Right lobe of liver (tissue), 6 donors: ENCODE measurements at places on chromosomes 1 and 21. TPM values are rescaled to one million over a fixed set of nuclear protein-coding genes. Genes with fewer than 3 reads are reported as not detected.
A peak's percentile ranks its signal among the peaks of the same experiment; 100 is the strongest.

UBE2J2 gene
- 30.6 TPM for total RNA-seq

DMBX1 gene
- total RNA-seq = not detected

ZNF672 gene
- total RNA-seq = 24.3 TPM

ESRRG gene
- total RNA-seq = 0.11 TPM

LYSMD1 gene
- 4.2 TPM for total RNA-seq

BSND gene
- total RNA-seq = not detected

ORC1 gene
- total RNA-seq = 0.55 TPM

CASZ1 gene
- total RNA-seq = 4.6 TPM

SPRR2E gene
- total RNA-seq = not detected

NTNG1 gene
- not detected for total RNA-seq

- DNase-seq = no peak
Observed at GRCh38 chr1:78469576-78469975, 21.2 kb upstream of the PTGFR start.

DNA sequence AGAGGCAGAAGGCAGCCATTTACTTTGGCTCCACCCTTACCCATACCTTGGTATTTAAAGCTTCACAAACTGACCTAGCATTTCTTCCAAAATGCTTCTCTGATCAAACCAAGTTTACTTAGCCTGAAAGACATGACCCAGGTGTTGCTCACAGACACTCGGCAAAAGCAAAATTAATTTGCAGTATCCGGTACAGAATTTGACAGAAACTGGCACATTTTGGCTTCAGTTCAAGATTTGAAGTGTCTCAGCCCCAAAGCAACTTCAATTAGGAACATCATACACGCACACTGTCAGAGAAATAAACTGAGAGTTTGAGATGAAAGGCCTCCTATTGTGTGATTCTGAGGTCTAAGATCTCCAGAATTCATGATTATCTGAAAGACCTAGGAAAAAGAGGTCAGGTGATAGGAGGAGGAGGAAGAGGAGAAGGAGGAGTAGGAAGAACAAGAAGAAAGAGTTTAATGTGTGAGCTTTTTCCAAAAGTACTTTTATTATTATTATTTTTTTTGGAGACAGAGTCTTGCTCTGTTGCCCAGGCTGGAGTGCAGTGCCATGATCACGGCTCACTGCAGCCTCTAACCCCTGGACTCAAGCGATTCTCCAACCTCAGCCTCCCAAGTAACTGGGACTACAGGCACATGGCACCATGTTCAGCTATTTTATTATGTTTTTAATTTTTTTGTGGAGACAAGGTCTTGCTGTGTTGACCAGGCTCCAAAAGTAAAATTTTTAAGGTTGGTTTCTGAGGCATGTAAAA is 143.6 kb downstream of the SLC45A1 start:
- DNase-seq = no peak

DNA sequence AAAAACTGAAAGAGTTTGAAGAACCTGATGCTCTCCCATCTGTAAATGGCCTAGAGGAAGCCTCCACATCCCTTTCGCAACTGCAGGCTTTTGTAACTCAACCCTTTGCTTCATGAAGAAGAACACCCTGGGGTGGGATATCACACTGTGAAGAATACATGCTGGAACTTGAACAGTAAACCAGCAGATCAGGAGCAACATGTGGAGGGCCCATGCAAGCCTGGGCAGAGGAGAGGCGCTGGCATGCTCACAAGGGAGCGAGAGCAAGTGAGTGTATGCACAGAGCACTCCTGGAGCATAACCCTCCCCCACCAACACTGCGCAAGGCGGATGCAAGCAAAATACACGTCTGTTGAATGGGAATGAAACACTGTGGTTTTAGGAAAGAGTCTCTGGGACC is 24.6 kb upstream of the SPAG17 start:
- DNase-seq = no peak

GRCh38 chr1:85683292-85684025 is 24.8 kb downstream of the ZNHIT6 start:
- DNase-seq = no peak

- no peak for DNase-seq
Observed at GRCh38 chr1:213287987-213288386, 236.9 kb downstream of the RPS6KC1 start.

- no peak for DNase-seq
Observed at GRCh38 chr1:183554577-183554976, 35.7 kb downstream of the NCF2 start.

- no peak for DNase-seq
Observed at GRCh38 chr1:21296509-21297354, 6.5 kb upstream of the ECE1 start.

- DNase-seq = no peak
Observed at GRCh38 chr1:15703562-15703961, 19.4 kb downstream of the PLEKHM2 start.

GRCh38 chr1:172154551-172154950 is 265.9 kb upstream of the C1orf105 start:
- DNase-seq = no peak

DNA sequence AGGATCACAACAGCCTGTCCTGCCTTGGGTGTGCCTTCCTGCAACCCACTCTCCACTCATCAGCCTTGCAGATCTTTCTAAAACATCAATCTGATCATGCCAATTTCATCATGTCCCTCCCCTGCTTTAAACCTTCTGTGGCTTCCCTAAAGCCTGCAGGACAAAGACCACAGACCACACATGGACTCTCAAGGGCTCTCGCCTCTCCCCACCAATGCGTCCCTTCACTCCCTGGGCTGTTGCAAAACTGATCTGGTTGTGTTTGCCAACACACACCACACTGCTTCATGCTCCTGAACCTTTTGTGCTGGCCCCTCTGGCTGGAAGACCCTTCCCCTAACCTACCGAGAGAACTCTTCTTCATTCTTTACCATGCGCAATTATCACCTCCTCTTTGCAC is 72.4 kb downstream of the ITPKB start:
- no peak for DNase-seq

DNA sequence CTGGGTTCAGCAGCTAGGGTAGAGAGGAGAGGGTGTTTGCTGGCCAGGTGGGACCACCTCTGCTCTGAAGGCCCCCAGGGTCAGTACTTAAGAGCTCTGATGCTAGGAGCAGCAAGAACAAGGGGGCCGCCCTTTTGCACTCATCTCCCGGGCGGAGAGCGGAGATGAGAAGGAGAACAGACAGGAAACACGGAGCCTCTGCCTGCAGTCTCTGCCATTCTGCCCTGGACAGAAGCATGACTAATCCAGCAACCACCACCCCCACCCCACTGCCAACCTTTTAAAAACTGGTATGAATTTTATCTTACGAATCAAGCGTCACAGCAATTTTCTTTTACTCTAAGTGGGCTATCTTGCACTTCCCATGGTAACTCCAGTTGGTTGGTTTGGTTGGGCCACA is 34.5 kb downstream of the PARP1 start:
- no peak for DNase-seq

DNA sequence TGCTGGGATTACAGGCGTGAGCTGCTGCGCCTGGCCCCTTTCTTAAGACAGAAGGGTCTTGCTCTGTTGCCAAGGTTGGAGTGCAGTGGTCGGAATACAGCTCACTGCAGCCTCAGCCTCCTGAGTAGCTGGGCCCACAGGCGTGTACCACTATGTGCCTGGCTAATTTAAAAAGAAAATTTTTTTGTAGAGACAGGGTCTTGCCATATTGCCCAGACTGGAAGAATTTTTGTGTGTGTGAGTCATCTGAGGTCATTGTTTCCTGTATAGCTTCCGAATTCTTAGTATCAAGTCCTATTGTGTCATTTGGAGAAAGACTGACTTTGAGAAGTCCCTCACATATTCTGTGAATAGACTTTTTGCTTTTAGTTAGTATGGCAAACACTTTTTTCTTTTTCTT is 4.7 kb downstream of the SZRD1 start:
- no peak for DNase-seq

DNA sequence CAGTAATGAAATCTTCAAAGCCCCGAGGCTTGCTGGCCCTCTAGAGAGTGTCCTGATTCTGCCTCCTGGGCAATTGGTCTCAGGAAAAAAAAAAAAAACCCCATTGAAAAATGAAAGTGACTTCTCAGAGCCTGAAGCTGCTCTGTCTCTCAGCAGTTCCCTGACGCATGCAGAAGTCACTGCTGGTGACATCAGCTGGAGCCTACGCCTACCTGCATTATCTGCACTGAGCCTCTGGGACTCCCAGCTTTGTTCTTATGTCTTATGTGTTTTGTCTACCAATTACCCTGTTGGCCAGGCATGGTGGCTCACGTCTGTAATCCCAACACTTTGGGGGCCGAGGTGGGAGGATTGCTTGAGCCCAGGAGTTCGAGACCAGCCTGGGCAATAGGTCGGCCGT is 10.1 kb upstream of the SLC25A33 start:
- DNase-seq = no peak

GRCh38 chr21:17343055-17343454 is 169.8 kb upstream of the CXADR start:
- DNase-seq = no peak

DNA sequence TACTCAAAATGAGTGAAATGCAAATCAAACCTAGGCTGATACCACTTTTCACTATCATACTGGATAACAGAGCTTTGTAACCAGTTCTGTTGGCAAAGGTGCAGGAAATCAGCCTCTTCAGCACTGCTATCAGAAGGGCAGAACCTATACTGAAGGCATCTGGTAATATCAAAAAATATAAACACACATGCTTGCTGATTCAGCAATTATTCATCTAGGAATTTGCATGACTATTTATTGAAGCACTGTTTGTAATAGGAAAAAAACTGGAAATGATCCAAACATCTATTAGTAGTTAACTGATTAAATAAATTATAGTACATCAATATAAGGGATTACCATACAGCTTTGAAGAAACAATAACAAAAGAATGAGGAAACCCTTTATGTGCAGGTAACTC is 21.4 kb downstream of the ARHGAP29 start:
- DNase-seq = no peak

- no peak for DNase-seq
Observed at GRCh38 chr21:29168891-29169315, 38.5 kb downstream of the MAP3K7CL start.

GRCh38 chr1:17569200-17570139 is 30.0 kb downstream of the ARHGEF10L start:
- peak; percentile 78 for DNase-seq

GRCh38 chr1:10905841-10906655 is 106.4 kb upstream of the TARDBP start:
- no peak for DNase-seq

- DNase-seq = no peak
Observed at GRCh38 chr21:16532840-16533239, 803.1 kb downstream of the USP25 start.

- no peak for DNase-seq
Observed at GRCh38 chr1:234602334-234603220, 7.4 kb downstream of the IRF2BP2 start.

GRCh38 chr1:113977906-113978305 is 1.4 kb upstream of the OLFML3 start:
- no peak for DNase-seq

DNA sequence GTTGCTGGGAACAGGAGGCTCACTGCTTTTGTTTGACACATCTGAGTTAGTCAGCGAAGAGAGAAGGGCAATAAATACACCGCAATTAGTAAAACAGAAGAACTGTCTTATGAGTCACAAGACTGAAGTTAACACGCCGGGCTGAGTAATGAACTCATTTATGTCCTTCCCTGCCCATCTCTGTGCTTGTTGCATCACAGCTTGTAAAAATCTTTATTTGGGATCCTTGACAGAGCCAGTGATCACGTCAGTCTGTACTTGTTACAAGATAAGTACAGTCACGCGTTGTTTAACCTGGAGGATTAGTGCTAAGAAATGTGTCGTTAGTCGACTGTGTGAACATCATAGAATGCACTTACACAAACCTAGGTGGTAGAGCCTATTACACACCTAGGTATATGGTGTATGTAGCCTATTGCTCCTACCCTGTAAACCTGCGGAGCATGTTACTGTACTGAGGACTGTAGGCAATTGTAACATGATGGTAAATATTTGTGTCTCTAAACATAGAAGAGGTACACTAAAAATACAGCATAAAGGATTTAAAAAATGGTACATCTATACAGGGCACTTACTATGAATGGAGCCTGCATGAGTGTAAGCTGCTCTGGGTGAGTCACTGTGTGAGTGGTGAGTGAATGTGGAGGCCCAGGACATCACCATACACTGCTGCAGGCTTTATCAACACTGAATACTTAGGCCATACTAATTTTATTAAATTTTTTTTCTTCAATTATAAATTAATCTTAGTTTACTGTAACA is 272.2 kb downstream of the TNR start:
- DNase-seq = no peak

DNA sequence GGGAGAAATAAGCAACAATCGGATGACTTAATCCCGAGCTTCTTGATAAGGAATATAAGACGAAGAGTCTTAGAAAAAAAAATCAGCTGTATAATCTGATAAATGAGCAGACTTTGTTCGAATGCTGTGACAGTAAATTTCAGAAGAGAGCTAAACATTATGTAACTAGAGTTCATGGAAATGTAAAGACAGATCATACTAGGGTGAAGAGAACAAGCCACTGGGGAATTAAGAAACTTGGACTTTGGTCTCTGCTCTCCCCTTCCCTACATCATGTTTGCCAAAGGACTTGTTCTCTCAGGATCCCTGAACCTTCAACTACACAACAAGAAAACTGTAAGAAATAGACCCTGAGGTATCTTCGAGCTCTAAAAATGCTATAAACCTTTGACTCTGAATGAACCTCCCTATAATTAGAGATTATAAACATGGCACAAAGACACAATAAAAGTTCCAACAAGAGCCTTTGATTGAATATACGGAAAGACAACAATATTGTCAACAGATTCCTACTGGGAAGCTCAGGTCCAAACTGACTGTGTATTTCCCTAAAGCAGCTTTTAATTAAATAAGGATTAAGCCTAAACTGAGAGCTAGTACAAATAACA is 27.5 kb downstream of the FRRS1 start:
- DNase-seq = no peak

DNA sequence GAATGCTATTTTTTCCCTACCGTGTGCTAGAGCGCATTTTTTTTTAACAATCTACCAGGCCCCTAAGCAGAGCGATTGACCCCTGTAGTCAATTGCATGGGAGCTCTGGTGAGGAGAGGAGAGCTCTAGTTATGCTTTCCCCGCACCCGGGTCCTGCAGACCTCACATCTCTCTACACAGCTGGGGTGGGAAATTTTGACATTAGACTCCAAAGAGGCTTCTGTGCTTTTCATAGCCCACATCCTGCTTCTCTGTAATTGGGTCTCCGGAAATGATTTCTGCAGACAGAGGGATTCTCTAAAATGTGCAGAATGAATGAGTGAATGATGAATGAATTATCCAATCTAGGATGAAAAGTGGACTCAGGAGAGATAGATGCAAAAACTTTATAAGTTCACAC is 41.5 kb upstream of the DUSP10 start:
- no peak for DNase-seq

GRCh38 chr21:20169812-20170576 is 828.2 kb upstream of the NCAM2 start:
- no peak for DNase-seq

GRCh38 chr1:182186757-182187146 is 125.2 kb upstream of the ZNF648 start:
- DNase-seq = no peak

- DNase-seq = no peak
Observed at GRCh38 chr21:42991992-42992740, 17.8 kb downstream of the PKNOX1 start.

DNA sequence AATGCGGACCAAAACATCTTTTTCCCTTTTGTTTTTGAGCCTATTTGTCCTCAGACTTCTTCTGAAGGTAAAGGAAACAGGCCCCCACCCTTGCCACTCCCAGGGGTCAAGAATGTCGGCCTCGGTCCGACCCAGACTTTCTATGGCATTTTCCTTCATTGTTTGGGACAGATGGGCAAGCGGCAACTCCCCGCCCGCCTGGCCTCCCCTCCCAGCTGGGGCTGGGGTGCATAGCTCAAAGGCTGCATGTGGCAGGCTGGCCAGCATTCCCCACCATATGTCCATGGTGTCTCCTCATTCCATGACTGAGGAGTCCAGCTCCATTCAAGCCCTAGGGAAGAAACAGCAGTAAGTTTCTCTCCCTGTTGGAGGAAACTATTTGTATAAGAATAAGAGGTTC is 29.4 kb upstream of the TSPEAR start:
- no peak for DNase-seq
